ENCODE measurements at places on chromosomes 12 and 14. TPM values are rescaled to one million over a fixed set of nuclear protein-coding genes. Genes with fewer than 3 reads are reported as not detected.

DNA sequence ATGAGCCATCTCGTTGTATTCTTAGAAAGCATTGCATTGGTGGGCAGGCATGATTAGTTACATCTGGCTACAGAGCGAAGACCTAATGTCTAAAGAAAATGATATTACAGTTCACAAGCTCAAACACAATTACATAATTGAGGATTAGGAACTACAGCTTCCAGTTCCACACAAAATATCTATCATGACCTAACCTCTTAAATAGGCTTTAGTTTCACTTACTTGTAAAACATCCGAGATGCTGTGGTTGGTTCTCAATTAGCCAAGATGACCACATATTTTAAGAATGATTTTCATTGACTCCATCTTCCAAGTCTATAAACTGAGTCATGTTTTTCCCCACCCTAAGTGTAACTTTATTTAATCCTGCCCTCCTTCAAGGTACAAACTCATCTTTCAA is 69.5 kb downstream of the LRIG3 start:
- H3K4me3 ChIP-seq = no peak overlapping the region
- no peaks in the 10 kb centered on the region for H3K4me1 ChIP-seq
- no peaks in the 10 kb centered on the region for H3K36me3 ChIP-seq
- H3K27me3 ChIP-seq = no peaks in the 10 kb centered on the region
- H3K27ac ChIP-seq = no peak overlapping the region

DNA sequence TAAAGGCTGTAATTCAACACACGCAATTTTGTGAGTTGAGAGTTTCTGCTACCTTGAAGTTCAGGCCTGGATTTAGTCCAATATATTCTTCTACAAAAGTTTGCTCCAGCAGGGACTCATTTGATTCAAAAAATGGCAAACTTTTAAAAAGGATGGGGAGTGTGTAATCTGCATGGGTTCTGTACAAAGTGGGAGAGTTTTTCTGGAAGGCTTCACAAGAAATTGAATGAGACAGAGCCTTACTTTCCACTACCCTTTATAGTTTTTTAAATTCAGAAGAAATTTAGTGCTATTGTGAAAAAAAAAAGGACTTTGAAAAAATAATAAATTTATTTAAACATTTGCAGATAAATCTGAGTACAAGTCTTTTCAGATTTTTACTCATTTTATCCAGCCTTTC is 116.9 kb downstream of the METTL25 start:
- H3K27ac ChIP-seq = no peak overlapping the region
- peaks cover 3% of the 10 kb centered on the region for H3K36me3 ChIP-seq
- no peak overlapping the region for H3K4me3 ChIP-seq
- no peak for DNase-seq

- H3K27ac ChIP-seq = no peak overlapping the region
- H3K4me1 ChIP-seq = no peaks in the 10 kb centered on the region
- H3K4me3 ChIP-seq = no peak overlapping the region
- H3K27me3 ChIP-seq = no peaks in the 10 kb centered on the region
Measured at GRCh38 chr12:127681151-127681754, 585.7 kb upstream of the TMEM132C start.

DNA sequence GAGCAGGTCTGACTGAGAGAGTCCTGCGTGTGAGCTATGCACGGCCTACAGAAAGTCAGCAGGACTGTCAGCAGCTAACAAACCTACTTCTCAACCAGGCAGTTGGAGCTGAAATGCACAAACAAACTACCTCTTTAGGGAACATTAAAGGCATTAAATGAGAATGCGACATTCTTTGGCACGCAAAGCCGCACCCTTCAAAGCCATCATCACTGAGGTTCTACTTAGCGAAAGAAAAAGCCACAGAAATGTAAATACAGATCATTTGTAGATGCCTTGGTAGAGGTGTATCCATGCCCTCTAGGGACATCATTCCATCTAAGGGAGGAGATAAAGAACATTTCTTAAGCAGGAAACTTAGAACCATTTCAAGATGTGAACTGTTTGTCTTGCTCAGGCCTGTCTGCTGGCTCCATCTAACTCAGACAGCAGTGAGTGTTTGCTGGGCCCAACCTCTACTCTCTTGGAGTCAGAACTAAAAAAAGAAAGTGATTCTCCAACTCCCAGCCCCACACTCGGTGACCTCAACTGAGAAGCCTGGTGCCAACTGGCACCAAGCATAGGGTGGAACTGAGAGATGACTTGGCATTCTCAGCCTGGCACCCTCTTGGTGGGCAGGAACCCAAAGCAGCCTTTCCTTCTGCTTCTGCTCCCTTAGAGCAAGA is 63.5 kb upstream of the MBIP start:
- H3K27me3 ChIP-seq = no peaks in the 10 kb centered on the region
- H3K36me3 ChIP-seq = no peaks in the 10 kb centered on the region
- no peak overlapping the region for H3K4me3 ChIP-seq
- H3K4me1 ChIP-seq = no peaks in the 10 kb centered on the region
- no peak for DNase-seq
- no peak overlapping the region for H3K27ac ChIP-seq

GRCh38 chr12:108449478-108449877 is 65.6 kb upstream of the FICD start:
- H3K4me1 ChIP-seq = no peaks in the 10 kb centered on the region
- DNase-seq = no peak
- H3K4me3 ChIP-seq = no peak overlapping the region
- H3K27me3 ChIP-seq = peaks cover 6% of the 10 kb centered on the region
- no peaks in the 10 kb centered on the region for H3K36me3 ChIP-seq
- no peak overlapping the region for H3K27ac ChIP-seq

DNA sequence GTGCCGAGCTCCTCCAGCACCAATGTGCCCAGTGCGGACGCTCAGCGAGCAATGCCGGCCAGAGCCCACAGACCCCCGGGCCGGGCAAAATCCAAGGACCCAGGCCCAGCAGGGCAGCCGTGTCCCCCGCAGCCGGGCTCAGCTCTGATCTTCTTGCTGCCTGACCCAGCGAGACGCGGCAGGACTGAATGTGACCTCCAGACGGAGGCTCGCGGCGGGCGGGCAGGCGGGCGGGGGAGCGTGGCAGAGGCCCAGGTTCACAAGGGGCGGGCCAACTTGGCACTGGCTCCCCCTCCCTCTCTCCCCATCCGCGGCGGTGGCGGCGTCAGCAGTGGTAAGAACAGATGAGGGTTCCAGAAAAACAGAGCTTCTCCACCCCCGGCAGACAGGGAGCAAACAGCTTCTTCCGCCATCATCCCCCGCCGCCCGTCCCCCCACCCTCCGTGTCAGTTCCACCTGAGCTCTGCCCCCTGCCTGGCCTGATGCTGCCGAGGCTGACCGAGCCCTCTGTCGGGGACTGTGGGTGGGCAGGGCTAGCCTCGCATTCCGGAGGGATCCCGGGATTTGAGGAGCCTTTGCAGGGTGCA is 94.3 kb downstream of the RFLNA start:
- H3K4me3 ChIP-seq = no peak overlapping the region
- peaks cover 19% of the 10 kb centered on the region for H3K4me1 ChIP-seq
- H3K27me3 ChIP-seq = no peaks in the 10 kb centered on the region
- DNase-seq = peak; percentile 27

DNA sequence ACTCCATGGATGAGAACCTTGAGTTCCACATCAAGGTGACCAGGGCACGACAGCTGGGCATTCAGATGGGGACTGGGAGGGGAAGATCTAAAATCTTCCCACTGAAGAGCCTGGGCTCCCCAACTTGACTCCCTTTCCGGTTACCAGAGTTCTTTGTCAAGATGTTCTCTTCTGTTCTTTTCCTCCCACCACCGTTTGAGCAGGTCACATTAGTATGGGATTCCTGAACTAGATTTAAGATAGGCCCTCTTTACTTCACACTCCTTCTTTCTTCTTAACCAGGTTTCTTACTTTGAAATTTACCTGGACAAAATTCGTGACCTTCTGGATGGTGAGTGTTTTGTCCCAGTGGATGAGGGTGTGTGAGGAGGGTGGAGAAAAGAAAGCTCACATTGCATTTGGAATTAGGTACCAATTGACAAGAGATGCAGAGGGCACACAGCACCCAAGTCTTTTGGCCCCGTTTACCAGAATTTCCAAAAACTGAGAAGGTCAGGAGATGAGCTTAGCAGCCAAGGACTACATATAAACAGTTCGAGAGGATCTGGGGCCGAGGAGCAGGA is 14.4 kb downstream of the KIF5A start:
- no peaks in the 10 kb centered on the region for H3K27me3 ChIP-seq
- H3K36me3 ChIP-seq = no peaks in the 10 kb centered on the region
- DNase-seq = no peak

DNA sequence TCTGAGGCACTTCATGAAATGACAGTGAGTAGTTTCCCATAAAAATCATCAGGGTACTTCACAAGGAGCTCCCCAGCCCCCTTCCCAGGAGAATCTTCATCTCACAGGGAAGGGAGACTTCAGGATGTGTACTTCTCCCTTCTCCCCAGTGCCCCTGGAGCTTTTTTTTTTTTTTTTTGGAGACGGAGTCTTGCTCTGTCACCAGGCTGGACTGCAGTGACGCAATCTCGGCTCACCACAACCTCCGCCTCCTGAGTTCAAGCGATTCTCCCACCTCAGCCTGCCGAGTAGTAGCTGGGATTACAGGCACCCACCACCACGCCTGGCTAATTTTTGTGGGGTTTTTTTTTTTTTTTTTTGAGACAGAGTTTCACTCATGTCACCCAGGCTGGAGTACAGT is 10.4 kb downstream of the ITPK1 start:
- no peaks in the 10 kb centered on the region for H3K36me3 ChIP-seq
- DNase-seq = no peak
- H3K4me1 ChIP-seq = peaks cover 23% of the 10 kb centered on the region
- no peaks in the 10 kb centered on the region for H3K27me3 ChIP-seq
- H3K27ac ChIP-seq = no peak overlapping the region

DNA sequence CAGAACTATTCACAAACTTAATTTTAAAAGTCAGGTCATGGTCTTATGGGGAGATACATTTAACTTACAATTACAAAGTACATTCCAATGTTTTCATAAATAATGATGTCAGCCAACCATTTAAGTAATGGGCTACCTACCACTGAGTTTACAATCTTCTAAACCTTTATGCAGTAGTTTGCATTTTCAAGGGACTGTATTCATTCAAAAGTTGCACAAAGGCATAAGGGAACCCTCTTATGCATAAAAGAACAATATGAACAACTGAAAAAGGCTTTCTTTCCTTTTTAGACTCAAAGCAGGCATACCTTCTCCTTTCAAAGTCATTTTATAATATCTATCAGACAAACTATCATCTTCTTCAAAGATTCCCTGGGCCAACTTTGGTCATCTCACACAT is 230.2 kb downstream of the SLC2A13 start:
- H3K36me3 ChIP-seq = no peaks in the 10 kb centered on the region
- no peak overlapping the region for H3K27ac ChIP-seq
- no peak for DNase-seq
- H3K27me3 ChIP-seq = no peaks in the 10 kb centered on the region

GRCh38 chr14:100213587-100213955 is 25.4 kb upstream of the YY1 start:
- peaks cover 22% of the 10 kb centered on the region for H3K4me1 ChIP-seq
- no peak for DNase-seq
- no peaks in the 10 kb centered on the region for H3K27me3 ChIP-seq
- H3K36me3 ChIP-seq = no peaks in the 10 kb centered on the region
- peak overlapping the region; percentile 50 for H3K4me3 ChIP-seq

DNA sequence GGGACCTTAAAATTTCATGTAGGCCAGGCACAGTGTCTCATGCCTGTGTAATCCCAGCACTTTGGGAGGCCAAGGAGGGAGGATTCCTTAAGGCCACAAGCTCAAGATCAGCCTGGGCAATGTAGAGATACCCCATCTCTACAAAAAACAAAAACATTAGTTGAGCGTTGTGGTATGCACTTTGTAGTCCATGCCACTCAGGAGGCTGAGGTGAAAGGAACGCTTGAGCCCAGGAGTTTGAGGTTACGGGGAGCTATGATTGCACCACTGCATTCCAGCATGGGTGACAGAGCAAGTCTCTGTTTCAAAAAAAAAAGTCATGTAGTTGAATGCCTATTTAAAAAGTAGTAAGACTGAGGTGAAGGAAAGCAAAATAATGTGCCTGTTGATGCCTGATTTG is 83.5 kb downstream of the TTC6 start:
- no peak overlapping the region for H3K27ac ChIP-seq
- no peak overlapping the region for H3K4me3 ChIP-seq
- no peaks in the 10 kb centered on the region for H3K27me3 ChIP-seq
- H3K4me1 ChIP-seq = no peaks in the 10 kb centered on the region

DNA sequence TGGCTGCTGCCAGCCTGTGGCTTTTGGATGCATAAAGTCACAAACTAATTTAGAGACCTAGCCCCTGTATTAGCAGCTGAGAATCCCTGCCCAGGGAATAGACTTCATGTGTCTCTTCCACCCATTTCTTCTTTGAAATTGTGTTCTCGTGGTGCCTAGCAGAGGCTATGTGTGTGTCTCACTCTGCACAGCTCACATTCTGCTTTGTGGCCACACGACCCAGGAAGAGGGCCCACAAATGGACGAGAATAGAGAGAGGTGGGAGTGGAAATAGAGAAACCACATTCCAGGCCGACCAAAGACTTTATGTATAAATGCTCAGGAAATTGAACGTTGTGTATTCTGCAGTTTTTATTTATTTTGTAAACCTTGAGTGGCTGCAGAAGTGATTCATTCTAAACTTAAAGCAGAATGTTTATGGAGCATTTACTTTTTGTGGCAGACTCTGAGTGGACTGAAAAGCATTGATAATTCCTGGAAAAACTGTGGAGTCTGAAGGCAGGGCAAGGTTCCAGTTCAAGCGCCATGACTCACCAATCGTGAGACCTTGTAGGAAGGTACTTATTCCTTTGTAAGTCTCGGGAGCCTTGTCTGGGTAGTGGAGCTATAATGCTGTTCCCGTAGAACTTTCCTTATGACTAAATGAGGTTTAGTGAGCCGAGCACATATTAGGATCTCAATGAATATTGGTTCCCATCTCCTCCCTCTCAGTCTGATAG is 9.1 kb downstream of the B4GALNT3 start:
- H3K36me3 ChIP-seq = no peaks in the 10 kb centered on the region
- no peak for DNase-seq
- no peaks in the 10 kb centered on the region for H3K4me1 ChIP-seq
- no peak overlapping the region for H3K4me3 ChIP-seq
- peaks cover 4% of the 10 kb centered on the region for H3K27me3 ChIP-seq
- H3K27ac ChIP-seq = no peak overlapping the region

DNA sequence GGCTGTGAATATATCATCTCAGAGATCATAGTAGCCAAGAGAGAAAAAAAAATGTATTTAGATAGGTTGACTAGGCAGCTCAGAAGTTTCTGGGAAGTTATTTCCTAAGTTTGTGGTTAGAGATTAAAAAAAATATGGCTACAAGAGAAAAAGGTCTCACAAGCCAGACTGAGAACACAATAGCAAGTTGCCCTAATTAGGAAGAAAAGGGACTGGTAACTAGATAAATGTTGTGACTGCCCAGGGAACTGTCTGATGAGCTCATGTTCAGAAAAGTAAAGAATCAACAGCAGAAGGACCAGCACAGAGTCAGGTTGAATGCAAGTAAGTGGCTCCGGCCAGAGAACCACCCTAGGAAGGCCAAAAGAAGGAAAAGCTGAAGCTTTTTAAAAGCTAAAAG is 256.6 kb downstream of the PRKD1 start:
- H3K27ac ChIP-seq = no peak overlapping the region
- H3K27me3 ChIP-seq = no peaks in the 10 kb centered on the region
- DNase-seq = no peak
- no peak overlapping the region for H3K4me3 ChIP-seq
- no peaks in the 10 kb centered on the region for H3K4me1 ChIP-seq

- H3K36me3 ChIP-seq = no peaks in the 10 kb centered on the region
- no peaks in the 10 kb centered on the region for H3K27me3 ChIP-seq
- H3K4me1 ChIP-seq = peaks cover 33% of the 10 kb centered on the region
- no peak overlapping the region for H3K27ac ChIP-seq
Measured at GRCh38 chr14:106505366-106505765, 979.0 kb downstream of the TMEM121 start.

The PRICKLE1 gene
- 2.2 TPM for total RNA-seq

The CLEC4C gene
- total RNA-seq = not detected

The FRMD6 gene
- 1.7 TPM for total RNA-seq

The CBLN3 gene
- total RNA-seq = 3.2 TPM

The ACACB gene
- 23.5 TPM for total RNA-seq
